ENCODE measurements at places on chromosomes 4 and X.

DNA sequence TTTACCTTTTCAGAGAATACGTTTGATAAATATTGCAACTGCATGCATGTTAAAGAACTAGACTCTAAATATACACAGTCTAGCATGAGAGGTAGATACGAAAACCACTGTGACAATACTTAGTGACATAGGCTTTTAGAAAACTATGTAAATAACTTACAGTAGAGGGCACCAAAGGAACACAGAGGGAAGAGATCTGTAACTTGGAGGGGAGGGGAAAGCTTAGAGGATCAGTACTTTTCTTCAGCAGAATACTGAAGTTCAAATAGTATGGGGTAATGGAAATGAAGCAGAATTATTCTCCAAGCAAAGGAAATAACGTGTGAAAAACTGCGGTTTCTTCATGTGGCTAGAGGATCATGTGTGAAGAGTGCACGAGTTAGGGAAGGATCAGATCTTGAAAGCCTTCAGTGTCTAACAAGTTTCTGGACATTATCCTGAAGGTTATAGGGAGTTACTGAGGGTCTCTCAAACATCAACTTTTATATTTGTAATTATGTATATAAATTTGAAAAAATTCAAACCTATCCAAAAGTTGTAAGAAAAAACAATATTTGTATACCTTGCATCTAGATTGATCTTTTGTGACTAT lies 264.3 kb downstream of the NPFFR2 start:
- no peak for DNase-seq

GRCh38 chr4:130092187-130093015 lies 996.4 kb downstream of the C4orf33 start:
- DNase-seq: no peak

DNA sequence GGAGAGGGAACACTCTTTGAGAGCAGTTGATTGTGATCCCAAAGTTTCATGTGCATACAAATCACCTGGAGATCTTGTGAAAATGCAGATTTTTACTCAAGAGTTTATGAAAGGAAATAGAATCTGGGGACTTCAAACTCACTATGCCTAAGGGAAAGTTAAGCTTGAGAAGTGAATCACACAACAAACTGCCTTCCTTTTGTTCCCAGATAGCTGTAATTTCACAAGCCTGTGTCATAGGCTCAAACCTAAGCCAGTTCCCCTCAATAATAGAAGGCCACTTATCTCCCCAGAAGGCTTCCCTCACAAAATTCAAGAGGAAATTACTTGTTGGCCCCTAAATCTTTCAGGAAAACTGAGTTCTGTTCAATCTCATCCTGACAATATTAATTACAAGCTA lies 132.8 kb upstream of the MAGEB16 start:
- no peak for DNase-seq

GRCh38 chrX:129779747-129780146 lies at the start of gene SASH3:
Gene SASH3 (plus strand): TSS chrX:129779949. CDS start chrX:129780098, 149 bp downstream.
- DNase-seq: no peak

GRCh38 chr4:138916763-138917162 lies 98.8 kb upstream of the NOCT start:
- no peak for DNase-seq

GRCh38 chr4:1201851-1202525 lies 29.6 kb upstream of the SPON2 start:
- peak; percentile 70 for DNase-seq

- DNase-seq: no peak
These were observed 33.5 kb upstream of the CYBB start for GRCh38 chrX:37746218-37746941.

DNA sequence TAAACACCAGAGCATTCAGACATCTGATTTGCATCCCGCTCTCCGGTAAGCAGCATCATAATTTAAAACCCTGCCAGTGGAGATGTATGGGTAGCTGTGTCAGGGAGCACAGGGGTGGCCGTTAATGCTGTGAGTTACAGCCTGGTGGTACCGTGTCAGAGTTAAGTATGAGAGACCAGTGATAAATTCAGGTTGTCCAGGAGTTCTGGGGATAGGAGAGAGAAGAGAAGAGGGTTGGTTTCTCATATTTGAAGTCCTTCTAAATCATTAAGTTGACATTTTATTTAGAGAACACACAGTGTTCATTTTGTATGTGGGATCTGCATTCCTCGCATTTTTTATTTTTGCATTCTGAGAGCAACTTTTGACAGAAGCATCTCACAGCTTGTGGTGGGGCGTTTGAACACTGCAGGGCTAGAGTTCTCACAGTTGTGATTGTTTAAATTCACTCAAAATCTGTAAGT lies 157.6 kb downstream of the DCLK2 start:
- no peak for DNase-seq

- DNase-seq: peak; percentile 6
These were observed 32.9 kb upstream of the STX18 start for GRCh38 chr4:4574792-4575191.

GRCh38 chr4:153787061-153787560 lies 1.8 kb downstream of the SFRP2 start:
- DNase-seq: no peak

GRCh38 chr4:89486042-89486441 lies 178.4 kb upstream of the GPRIN3 start:
- DNase-seq: no peak

DNA sequence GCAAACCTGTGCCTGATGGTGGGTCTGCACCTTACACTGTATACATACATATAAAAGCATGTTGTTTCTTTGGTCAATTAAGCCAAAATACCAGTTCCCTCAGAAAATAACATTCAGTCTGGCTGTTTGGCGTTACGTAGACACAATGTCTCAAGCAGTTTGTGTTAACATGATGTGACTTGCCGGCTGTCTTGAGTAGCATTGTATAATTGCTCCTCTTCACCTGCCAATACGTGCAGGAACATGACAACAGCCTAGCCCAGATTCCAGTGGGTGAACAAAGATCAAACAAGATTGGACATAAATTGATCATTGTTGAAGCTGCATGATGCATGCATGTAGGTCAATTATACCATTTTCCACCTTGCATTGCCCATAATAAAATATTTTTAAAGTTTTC lies 102.3 kb downstream of the F11 start:
- no peak for DNase-seq

GRCh38 chr4:57078685-57079521 lies 31.3 kb downstream of the IGFBP7 start:
- DNase-seq: no peak

GRCh38 chr4:43776371-43776770 lies 672.2 kb downstream of the KCTD8 start:
- DNase-seq: no peak

- DNase-seq: no peak
These were observed 66.2 kb upstream of the TACR3 start for GRCh38 chr4:103786014-103786413.

DNA sequence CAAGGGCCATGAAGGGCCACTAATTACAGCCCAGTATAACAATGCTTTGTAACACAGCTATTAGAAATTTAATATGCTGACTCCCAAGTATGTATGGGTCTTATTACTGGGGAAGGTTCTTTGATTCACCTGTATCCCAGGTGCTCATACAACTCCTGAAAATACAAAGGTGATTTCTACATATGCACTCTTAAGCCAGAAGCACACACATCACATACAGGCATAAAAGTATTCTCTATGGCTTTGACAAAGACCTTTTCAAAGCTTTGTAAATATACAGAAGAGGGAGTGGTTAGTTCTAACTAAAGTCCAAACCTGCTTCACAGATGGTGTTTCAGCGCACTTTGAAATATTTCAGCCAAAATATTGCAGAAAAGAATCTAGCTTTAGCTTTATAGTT lies 191.5 kb downstream of the SNCA start:
- no peak for DNase-seq

GRCh38 chr4:102301167-102301566 lies 44.1 kb downstream of the SLC39A8 start:
- DNase-seq: no peak

DNA sequence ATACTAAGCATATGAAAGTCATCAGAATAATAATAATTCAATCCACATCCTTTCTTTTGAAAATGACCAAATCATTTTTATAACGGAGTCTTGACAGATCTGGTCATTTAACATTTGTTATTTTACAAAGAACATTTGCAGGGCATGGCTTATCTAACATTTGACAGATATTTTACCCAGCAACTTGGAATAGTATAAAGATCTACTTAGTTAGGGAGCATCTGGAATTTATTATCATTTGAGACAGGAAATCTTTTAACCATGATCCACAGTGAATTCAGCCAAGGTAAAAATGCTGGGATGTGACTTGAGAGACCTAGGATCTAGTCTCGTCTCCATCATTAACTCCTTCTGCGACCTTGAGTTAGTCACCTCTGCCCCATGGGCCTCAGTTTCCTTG lies 22.4 kb downstream of the STARD8 start:
- DNase-seq: no peak

- no peak for DNase-seq
These were observed 10.0 kb downstream of the HTRA3 start for GRCh38 chr4:8279321-8280157.

DNA sequence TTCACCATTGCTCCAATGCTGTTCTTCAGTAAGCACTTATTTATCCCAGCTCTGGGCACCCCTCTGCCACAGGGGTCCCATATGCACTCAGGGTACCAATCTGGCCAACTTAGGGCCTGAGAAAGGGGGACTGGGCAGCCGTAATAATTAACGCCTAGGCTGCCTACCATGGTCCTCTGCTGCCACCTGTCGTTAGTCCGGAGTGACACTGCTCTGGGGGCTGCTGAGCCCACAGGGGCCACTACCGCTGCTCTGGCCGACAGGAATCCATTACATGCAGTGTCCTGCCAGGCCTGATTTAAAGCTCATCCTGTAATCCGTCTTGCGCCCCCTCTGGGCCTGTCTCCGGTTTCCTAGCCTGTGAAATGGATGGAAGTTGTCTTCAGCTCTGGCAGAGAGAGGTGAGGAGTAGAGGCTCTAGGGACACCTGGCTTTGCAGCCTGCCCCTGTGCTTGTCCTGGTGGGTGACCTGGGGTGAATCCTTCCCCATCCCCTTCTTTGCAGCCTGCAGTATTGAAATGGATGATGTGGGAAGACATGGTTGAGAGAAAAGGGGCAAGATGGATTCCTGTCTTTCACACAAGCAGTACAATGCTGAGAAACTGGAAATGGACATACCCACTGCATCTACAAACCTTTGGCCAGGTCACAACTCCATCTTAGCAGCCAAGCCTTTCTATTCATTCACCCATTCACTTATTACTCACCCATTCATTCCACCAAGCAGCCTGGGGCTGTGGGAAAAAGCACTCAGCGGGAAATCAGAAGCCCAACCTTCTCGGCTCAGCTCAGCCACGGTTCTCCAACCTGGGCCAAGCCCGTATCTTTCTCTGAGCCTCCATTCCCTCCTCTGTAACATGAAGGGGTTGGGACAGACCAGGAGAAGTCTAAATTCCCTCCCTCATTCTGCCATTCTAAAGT lies 116.3 kb upstream of the NALF2 start:
- DNase-seq: peak; percentile 2

DNA sequence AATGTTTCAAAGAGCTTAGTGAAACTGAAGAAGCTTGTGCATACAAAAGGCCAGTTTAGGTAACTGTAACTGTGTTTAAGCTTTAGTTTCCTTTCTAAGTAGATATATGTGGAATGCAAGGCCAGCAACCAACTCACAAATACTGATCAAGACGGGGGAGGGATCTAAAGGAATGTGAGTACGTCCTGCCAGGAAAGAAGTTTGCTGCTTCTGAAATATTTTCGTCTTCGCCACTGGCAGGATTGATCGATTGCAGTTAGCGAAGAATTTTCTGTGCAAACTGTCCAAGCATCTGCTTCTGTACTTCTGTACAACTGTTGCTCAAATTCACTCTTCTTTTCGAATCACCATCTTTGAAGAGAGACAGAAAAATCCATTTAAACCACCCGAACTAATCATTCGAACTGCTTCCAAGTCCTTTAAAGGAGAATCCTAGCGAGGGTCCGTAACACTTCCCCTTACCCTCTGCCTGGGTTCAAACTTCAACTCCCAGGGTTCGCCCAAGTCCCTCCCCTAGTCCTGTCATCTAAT lies 373 bp upstream of the INTS6L start:
- no peak for DNase-seq

DNA sequence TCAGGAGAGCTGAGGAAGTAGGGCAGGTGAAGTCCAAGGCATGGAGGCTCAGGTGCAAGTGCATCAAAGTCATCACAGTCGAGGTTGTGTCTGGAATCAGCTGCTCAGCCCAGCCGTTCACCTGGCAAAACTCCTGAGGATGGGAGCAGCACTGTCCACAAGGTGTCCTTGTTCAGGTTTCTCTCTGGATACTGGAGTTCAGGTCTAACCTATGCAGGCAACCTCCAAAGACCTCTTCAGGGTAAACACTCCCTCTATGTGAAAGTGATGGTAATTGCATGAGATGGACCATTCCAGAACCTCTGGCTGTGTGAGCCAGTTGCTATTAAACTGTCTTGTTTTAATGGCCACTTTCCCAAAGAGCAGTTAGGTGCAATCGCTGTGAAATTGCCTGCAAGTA lies 120.2 kb upstream of the PSAPL1 start:
- no peak for DNase-seq

DNA sequence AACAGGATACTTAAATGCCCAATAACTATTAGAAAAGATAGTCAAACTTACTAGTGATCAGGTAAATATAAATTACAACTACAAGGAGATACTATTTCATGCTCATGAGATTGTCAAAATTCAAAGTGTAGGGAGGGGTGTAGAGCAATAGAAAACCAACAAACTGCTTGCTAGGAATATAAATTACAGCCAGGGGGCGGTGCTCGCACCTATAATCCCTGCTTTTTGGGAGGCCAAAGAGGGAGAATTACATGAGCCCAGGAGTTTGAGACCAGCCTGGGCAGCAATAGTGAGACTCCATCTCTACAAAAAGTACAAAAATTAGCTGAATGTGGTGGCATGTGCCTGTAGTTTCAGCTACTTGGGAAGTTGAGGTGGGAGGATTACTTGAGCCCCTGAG lies 556.5 kb upstream of the NR3C2 start:
- no peak for DNase-seq

All from stimulated activated CD8-positive, alpha-beta memory T cell treated with anti-CD3 and anti-CD28 coated beads, Interleukin-12 subunit alpha, Interleukin-12 subunit beta, amount 100 ng/mL, for 1 hour (primary cell).